ENCODE measurements at places on chromosomes 5 and 9.

DNA sequence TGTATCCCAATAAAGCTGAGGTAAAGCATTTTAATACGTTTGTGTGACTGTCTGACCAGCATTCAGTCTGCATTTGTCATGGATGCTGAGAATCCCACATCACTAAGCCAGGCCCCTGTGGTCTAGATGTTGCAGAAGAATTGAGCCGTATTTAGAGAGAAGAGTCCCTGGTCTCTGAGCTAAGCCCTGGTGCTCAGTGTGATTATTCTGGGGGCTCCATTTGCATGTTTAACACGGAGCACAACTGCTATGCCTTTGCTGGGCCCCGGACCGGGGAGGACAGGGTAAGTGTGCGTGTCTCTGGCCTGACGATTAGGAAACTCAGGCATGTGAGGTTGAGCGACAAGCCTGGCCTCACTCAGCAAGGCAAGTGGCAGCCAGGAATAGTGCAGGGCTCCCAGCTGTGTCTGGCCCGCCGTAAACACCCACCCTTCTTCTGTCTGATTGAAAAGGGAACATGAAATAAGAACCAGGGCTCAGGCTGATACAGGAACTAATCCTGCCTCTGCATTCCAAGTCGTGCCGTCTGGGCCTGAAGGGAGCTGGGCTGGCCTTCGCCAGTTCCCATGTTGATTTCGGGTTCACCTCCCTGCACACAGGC, 22.3 kb downstream of the FAM78A start:
- DNase-seq, result no peak

- DNase-seq, result no peak
These were observed 76.0 kb upstream of the PHYKPL start for GRCh38 chr5:178308541-178309092.

DNA sequence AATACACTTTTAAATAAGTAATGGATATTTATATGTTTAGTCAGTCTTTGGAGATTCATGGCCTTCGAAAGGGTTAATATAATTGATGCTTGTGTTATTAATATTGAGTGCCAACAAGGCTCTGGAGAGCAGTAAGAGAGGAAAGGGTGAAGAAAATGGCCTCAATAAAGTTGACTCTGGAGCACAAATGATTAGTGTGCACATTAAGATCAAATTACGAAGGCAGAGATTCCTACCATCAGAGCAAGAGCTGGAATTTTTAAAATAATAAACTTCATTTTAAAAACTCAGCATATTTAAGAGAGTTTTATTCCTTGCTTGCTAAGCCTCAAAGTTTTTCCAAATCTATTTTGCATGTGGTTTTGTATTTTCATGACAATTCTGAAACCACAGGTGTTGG, 14.8 kb downstream of the SLC44A1 start:
- no peak for DNase-seq

GRCh38 chr5:64364426-64364825, 141.4 kb upstream of the RGS7BP start:
- no peak for DNase-seq

- no peak for DNase-seq
These were observed 102.6 kb downstream of the WNK2 start for GRCh38 chr9:93286252-93287188.

GRCh38 chr9:98609646-98610045, 99.1 kb downstream of the GABBR2 start:
- no peak for DNase-seq

DNA sequence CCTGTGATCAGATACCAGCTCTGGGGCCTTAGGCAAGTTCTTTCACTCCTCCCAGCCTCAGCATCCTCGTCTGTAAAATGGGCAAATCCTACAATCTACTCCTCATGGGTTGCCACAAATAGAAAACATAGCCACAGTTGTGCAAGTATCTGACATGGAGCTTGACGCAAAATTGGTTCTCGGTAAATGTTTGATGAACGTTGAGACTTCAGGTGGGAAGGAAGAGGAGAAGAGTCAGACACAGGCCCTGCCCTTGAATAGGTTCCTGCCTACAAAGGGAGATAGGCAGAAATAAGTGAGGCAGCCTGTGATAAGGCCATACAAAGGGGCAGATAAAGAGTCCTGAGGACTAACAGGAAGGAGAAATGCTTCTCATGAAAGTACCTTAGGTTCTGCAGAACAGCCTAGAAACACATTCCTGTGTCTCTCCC, 26.1 kb upstream of the CPEB4 start:
- DNase-seq, result no peak

GRCh38 chr9:79577969-79578723, 6.4 kb downstream of the TLE4 start:
- no peak for DNase-seq

GRCh38 chr9:21415493-21416267, 6.8 kb downstream of the IFNA8 start:
- no peak for DNase-seq

DNA sequence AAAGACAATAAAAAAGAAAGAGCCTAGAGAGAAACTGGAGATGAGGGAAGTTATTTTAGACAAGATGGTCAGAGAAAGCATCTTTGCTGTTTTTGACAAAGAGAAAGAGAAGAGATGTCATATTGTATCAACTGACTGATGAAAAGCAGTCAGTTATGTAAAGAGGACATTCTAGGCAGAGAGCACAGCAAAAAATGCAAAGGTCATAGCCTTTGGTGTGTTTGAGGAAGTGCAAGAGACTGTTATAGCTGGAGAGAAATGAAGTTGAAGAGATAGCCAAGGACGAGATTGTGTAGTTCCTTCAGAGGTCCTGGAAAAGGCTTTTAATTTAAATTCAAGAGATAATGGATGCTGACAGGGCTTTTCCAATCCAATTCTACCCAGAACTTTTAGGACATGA, 342.4 kb downstream of the RASEF start:
- DNase-seq, result no peak

- DNase-seq, result no peak
These were observed 185.9 kb downstream of the ERCC6L2 start for GRCh38 chr9:96061293-96061987.

DNA sequence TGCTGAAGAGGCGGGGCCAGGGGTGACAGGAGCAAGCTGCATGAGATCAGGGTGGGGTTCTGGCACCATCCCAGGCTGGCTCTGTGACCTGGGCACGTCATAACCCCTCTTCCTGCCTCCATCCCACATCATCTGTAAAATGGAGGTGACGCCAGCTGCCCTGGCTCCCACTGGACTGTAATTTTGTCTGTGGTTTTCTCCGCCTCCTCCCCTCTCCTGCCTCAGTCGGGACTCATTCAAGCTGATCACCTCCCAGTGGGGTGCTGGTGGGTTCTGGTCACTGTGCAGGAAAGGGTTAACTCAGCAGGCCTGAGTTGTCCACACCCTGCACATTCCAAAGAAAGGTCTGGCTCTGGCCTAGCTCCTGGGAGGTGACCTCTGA, 128.2 kb downstream of the RXRA start:
- DNase-seq, result no peak

DNA sequence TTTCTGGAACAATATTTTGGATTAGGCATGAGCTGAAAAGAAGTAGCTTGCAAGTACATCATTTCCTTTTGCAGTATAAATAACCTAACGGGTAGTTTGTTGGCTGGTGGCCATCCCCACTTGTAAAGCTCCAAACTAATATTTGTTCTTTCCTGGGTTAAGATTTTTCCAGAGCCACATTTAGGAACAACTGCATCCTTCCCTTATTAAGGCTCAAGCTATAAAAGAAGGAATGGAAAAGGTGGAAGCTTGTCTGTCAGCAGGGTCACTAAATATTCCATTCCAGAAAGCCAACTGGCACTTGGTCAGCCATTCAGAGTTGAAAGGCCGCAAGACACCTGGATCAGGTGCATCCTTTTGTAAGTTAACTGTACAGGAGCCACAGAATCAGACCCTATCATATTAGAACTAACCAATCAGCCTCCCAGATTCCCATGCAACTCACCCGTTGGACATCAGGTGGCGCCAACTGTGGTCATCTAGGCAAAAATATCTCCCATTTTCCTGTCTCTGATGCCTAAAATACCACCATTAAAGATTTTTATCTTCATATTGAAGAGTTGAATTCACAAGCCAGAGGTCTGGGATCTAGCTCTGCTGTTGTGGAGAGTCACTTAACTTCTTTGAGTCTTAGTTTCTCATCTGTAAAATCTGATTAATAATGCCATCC, 82.9 kb downstream of the PTCD2 start:
- DNase-seq, result no peak

DNA sequence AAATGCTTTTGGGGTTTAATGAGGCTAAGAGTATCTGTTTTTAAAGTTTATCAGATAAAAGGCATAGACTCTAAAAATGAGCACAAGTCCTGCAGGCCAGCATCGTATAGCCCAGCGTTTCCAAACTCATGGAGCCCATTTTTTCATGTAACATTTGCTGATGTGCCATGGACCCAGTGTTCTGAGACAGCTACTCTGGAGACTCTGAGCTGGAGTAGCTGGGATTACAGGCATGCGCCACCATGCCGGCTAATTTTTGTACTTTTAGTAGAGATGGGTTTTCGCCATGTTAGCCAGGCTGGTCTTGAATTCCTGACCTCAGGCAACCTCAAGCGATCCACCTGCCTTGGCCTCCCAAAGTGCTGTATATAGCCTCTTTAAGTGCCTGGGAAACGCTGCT, 15.8 kb downstream of the GLRX start:
- DNase-seq, result no peak

DNA sequence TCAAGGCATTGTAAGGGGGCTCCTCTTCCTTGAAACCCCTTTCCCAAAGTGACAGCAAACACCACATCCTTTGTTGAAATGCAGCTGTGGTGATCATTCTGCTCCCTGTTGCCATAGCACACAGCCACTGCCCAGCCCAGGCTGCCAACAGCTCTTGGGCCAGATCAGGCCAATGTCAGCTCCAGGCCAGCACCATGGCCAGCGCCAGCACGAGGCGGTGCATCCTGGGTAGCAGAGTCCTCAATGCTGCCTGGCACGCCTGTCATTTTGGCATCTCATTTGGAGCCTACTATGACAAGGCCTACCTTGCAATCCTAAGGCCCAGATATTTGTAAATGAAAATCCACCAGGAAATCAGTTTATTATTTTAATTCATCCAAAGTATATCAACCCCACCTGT, 390.6 kb downstream of the DNAH5 start:
- DNase-seq, result no peak

GRCh38 chr9:129580211-129580915, 40.5 kb downstream of the C9orf50 start:
- DNase-seq, result no peak
